ENCODE measurements at places on chromosomes 2 and 18.

GRCh38 chr2:156539086-156539860 lies 103.1 kb downstream of the GPD2 start:
- no peaks in the 10 kb centered on the region for H3K27me3 ChIP-seq
- H3K4me1 ChIP-seq = no peaks in the 10 kb centered on the region
- H3K27ac ChIP-seq = no peak overlapping the region
- no peak for DNase-seq

DNA sequence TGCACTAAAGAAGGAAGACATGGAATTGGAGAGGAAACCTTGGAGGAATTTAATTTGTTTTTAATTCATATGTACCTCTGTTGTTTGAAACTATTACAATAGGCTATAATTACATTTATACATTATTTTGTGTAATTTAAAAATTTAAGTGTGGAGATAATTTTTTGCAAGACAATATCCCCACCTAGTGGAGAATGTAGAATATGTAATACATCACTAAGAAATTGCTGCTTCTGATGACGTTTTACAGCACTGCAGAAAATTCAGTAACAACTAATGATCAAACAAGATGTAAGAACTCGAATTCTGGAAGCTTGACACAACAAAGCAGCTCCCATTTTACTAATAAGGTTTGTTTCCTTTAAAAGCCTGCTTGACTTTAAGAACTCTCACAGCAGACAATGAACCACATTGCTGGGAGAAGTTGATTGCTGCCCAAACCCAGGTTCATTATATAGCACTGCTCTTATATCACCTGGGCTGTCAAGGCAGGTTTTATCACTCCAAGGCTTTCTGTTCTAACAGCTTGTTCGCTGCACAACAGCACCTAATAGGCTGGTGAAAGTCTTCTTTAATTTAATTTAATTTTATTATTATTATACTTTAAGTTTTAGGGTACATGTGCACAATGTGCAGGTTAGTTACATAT lies 53.4 kb downstream of the THADA start:
- H3K36me3 ChIP-seq = peaks cover 21% of the 10 kb centered on the region
- H3K27ac ChIP-seq = no peak overlapping the region
- no peak for DNase-seq
- H3K4me3 ChIP-seq = no peak overlapping the region
- no peaks in the 10 kb centered on the region for H3K4me1 ChIP-seq

- H3K4me1 ChIP-seq = peaks cover 25% of the 10 kb centered on the region
- H3K36me3 ChIP-seq = no peaks in the 10 kb centered on the region
- H3K4me3 ChIP-seq = no peak overlapping the region
- no peak for DNase-seq
Measured at GRCh38 chr2:136247204-136247950, 129.4 kb upstream of the CXCR4 start.

GRCh38 chr18:10015941-10016819 lies 102.4 kb downstream of the VAPA start:
- H3K27me3 ChIP-seq = no peaks in the 10 kb centered on the region
- peak overlapping the region; percentile 92 for H3K27ac ChIP-seq
- peaks cover 48% of the 10 kb centered on the region for H3K4me1 ChIP-seq
- H3K36me3 ChIP-seq = no peaks in the 10 kb centered on the region
- peak; percentile 65 for DNase-seq

DNA sequence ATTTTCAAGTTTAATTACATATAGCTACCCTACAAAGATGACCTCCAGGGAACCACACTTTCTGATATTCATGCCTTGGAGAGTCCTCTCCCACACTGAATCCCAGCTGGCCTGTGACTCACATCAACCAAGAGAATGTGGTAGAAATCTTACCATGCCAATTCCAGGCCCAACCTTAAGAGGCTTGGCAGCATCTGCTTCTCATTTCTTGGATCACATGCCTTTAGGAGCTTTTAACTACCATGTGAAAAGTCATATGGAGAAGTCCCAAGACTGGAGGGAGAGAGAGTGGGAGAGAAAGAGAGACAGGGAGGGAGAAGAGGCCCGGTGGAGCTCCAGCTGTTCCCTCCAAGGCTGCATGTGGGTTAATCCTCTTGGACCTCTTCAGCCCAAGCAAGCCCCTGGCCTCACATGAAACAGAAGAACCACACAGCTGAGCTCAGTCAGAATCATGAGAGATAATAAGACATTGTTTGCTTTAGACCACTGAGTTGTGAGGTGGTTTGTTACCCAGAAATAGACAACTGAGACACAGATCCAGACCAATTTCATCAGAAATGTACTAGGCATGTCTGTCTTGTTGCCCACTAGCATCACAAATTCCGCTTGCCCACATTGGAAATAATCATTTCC lies 190.7 kb downstream of the MTCL1 start:
- H3K4me3 ChIP-seq = no peak overlapping the region
- no peaks in the 10 kb centered on the region for H3K4me1 ChIP-seq
- no peak overlapping the region for H3K27ac ChIP-seq

GRCh38 chr2:2018713-2019410 lies 274.5 kb upstream of the PXDN start:
- no peak for DNase-seq
- no peaks in the 10 kb centered on the region for H3K4me1 ChIP-seq
- H3K36me3 ChIP-seq = no peaks in the 10 kb centered on the region
- H3K27ac ChIP-seq = no peak overlapping the region

DNA sequence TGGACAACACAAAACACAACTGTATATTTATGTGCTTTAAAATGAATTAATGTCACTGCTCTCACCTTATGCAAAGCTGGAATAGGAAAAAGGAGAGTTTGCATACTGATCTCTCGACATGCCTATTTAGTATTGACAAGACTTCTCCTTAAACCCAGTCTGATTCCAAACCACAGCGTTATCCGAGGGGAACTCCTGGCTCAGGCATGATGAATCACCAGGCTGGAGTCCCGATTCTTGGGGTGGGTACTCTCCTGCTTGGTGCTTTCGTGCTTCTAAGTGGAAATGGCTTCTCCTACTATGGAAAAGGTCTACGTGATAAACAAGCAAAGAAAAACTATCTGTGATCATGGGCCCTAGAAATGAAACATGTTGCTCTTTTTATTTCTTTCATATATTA lies 88.9 kb upstream of the SLC35G4 start:
- no peaks in the 10 kb centered on the region for H3K27me3 ChIP-seq
- no peak overlapping the region for H3K27ac ChIP-seq
- no peaks in the 10 kb centered on the region for H3K36me3 ChIP-seq
- H3K4me1 ChIP-seq = no peaks in the 10 kb centered on the region

- no peaks in the 10 kb centered on the region for H3K27me3 ChIP-seq
- no peak overlapping the region for H3K4me3 ChIP-seq
- H3K27ac ChIP-seq = no peak overlapping the region
- H3K4me1 ChIP-seq = peaks cover 15% of the 10 kb centered on the region
- no peak for DNase-seq
- peaks cover 55% of the 10 kb centered on the region for H3K36me3 ChIP-seq
Measured at GRCh38 chr2:73995810-73996209, 11.1 kb downstream of the TET3 start.

DNA sequence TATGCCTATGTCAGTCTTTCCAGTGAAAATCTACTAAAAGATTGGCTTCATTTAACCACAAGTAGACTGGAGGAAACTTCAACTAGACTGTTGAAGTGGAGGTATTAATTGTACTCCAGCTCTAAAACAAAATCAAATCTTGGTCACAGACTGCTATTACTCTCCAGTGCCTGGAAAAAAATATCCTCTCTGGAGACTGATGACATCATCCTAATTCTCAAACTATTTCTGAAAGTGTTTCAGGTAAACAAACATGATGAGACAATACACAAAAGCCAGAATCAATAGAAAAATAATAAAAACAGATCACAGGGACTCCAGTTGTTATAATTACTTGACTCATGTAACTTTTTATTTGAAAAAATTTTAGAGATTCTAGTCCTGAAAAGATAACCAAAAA lies 87.7 kb upstream of the MYO3B start:
- no peaks in the 10 kb centered on the region for H3K27me3 ChIP-seq
- no peak overlapping the region for H3K27ac ChIP-seq
- DNase-seq = no peak
- H3K4me3 ChIP-seq = no peak overlapping the region
- H3K36me3 ChIP-seq = no peaks in the 10 kb centered on the region
- no peaks in the 10 kb centered on the region for H3K4me1 ChIP-seq

GRCh38 chr2:10285556-10286198 lies 17.0 kb upstream of the HPCAL1 start:
- no peaks in the 10 kb centered on the region for H3K4me1 ChIP-seq
- DNase-seq = no peak
- no peak overlapping the region for H3K4me3 ChIP-seq
- H3K36me3 ChIP-seq = no peaks in the 10 kb centered on the region
- no peak overlapping the region for H3K27ac ChIP-seq

GRCh38 chr2:71919708-71920107 lies 228.0 kb downstream of the CYP26B1 start:
- H3K27ac ChIP-seq = no peak overlapping the region
- no peaks in the 10 kb centered on the region for H3K27me3 ChIP-seq
- H3K36me3 ChIP-seq = no peaks in the 10 kb centered on the region
- H3K4me1 ChIP-seq = no peaks in the 10 kb centered on the region

DNA sequence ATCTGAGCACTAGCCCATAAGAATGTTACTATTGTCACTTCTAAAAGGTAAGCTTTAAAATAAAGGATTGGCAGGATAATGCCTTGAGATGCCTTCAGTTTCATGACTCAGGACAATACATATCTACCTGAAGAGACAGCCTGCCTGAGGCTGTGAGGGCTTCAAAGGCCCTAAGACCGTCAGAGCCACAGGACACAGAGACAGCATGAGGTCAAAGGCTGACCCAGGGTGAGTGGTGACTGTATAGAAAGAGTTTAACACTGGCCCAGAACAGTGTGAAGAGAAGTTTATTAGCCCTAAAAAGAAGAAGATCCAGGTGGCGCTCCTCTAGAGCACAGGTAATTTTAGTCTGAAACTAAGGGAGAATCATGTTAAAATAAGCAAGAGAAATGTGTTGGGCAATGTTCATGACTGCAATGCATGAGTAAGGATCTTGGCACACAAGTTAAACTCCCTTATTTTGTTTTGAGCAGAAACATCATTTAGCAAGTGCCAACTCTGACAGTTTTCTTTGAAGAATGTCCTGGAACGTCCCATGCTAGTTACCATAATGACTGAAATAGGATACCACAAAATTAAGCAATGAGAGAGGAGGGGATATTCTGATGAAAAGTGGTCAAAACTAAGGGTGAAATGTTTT lies 78.1 kb upstream of the FAM110C start:
- H3K4me1 ChIP-seq = no peaks in the 10 kb centered on the region
- DNase-seq = no peak
- H3K36me3 ChIP-seq = no peaks in the 10 kb centered on the region
- peaks cover 6% of the 10 kb centered on the region for H3K27me3 ChIP-seq
- H3K4me3 ChIP-seq = no peak overlapping the region

GRCh38 chr2:79530443-79530842 lies 17.6 kb downstream of the CTNNA2 start:
- DNase-seq = no peak
- H3K27ac ChIP-seq = no peak overlapping the region
- H3K27me3 ChIP-seq = no peaks in the 10 kb centered on the region
- no peaks in the 10 kb centered on the region for H3K36me3 ChIP-seq
- no peaks in the 10 kb centered on the region for H3K4me1 ChIP-seq
- H3K4me3 ChIP-seq = no peak overlapping the region

- no peak overlapping the region for H3K4me3 ChIP-seq
- no peaks in the 10 kb centered on the region for H3K27me3 ChIP-seq
- no peak for DNase-seq
- H3K27ac ChIP-seq = no peak overlapping the region
- no peaks in the 10 kb centered on the region for H3K4me1 ChIP-seq
Measured at GRCh38 chr2:207984765-207985480, 40.4 kb downstream of the PLEKHM3 start.

DNA sequence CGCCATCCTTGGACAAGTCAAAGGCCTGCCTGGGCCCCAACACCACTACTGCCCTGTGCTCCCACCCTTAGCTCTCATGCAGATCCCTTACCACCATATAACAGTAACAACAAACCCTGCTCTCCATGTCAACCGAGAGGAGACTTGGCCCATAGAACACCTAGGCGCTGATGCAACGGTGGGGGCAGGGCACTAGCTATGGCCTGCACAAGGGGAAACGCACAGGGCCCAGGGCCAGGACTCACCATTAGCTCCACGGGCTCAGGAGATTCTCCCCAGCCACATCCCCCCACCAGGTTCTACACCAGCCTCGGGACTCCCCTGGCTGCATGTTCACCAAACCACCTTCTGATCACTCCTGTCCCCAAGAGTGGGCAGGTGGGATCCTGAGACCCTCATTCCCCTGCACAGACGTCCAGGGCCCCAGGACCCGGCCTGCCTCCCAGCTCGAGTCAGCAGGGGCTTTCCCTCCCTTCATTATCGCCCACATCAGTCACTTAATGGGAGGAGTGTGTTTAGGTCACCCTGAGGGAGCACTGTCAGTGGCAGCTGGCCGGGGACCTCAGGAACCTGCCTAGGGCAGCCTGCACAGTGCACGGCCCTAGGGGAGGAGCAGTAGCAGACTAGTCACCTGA lies 29.3 kb downstream of the ANKMY1 start:
- H3K27me3 ChIP-seq = no peaks in the 10 kb centered on the region
- no peak overlapping the region for H3K27ac ChIP-seq
- no peak overlapping the region for H3K4me3 ChIP-seq

- H3K27me3 ChIP-seq = no peaks in the 10 kb centered on the region
- no peaks in the 10 kb centered on the region for H3K36me3 ChIP-seq
- DNase-seq = peak; percentile 57
- H3K4me3 ChIP-seq = no peak overlapping the region
- no peaks in the 10 kb centered on the region for H3K4me1 ChIP-seq
- no peak overlapping the region for H3K27ac ChIP-seq
Measured at GRCh38 chr18:24176727-24177416, 38.0 kb downstream of the CABYR start.

- no peaks in the 10 kb centered on the region for H3K36me3 ChIP-seq
- no peaks in the 10 kb centered on the region for H3K27me3 ChIP-seq
- no peak for DNase-seq
Measured at GRCh38 chr18:25306671-25307070, 45.3 kb downstream of the ZNF521 start.

DNA sequence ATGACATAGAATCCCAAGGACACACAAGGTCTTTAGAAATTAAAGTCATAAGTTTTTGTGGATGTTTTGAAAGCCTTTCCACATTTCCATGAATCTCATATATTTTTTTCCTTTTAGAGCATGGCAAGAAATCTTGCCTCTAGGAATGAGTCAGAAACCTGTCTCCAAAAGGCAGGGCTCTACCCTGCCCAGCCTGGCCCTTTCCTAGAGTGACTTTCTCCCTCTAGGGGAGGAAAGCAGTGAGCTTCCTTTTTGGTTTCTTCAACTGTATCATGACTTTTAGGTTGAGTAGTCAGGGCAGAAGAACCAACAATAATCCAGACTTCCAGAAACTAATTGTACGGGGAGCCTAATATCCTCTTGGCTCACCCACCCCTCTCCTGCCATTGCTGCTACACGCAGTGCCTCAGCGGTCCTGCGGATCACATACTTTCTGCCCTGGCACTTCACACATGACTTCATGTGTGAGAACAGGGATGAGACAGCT lies 300.3 kb downstream of the AGPS start:
- no peak overlapping the region for H3K27ac ChIP-seq
- H3K36me3 ChIP-seq = no peaks in the 10 kb centered on the region
- peaks cover 20% of the 10 kb centered on the region for H3K4me1 ChIP-seq
- H3K27me3 ChIP-seq = no peaks in the 10 kb centered on the region
- H3K4me3 ChIP-seq = no peak overlapping the region
- no peak for DNase-seq

GRCh38 chr2:3169106-3169870 lies 208.3 kb downstream of the EIPR1 start:
- H3K27ac ChIP-seq = no peak overlapping the region
- no peaks in the 10 kb centered on the region for H3K27me3 ChIP-seq
- H3K4me1 ChIP-seq = no peaks in the 10 kb centered on the region
- H3K4me3 ChIP-seq = no peak overlapping the region
- no peak for DNase-seq

- no peak overlapping the region for H3K27ac ChIP-seq
- peaks cover 29% of the 10 kb centered on the region for H3K27me3 ChIP-seq
- H3K4me3 ChIP-seq = no peak overlapping the region
- no peaks in the 10 kb centered on the region for H3K36me3 ChIP-seq
- no peak for DNase-seq
Measured at GRCh38 chr2:231928481-231928880, 2.3 kb upstream of the NPPC start.
